Activated CD8-positive, alpha-beta memory T cell treated with anti-CD3 and anti-CD28 coated beads for 1 hour (primary cell): ENCODE measurements at places on chromosomes 16 and 17.

DNA sequence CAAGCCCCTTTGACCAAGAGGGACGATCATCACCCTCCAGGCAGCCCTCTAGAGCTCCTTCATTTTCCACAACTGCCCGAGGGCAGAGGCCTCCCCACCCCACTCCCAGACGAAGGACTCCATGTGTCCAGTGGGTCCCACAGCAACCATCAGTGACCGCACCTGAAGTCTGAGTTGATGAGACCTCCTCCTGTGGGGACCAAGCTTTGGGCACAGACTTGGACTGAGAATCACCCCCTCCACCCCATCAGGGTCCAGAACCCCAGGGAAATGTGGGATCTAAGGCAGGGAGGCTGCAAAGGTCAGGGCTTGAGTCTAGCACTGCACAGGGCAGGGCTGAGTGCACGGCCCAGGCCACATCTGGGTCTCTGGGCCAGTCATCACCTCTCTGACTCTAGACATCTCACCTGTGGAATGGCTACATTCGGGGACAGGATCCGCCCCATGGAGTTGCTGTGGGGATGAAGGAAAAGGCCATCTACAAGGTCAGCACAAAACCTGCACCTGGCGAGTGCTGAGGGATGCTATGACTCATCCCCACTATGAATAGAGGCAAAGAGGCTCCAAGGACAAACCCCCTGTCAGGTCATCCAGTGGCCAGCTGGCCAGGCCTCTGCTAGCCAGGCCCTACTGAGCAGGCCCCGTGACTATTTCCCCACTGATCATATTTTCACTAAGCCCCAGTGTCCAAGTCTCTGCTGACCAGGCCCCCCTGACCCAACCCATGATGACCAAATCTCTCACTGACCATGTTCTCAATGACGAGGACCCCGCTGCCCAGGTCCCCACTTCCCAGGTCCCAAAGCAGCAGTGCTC lies 38.4 kb downstream of the TNFRSF13B start:
- no peak for DNase-seq

DNA sequence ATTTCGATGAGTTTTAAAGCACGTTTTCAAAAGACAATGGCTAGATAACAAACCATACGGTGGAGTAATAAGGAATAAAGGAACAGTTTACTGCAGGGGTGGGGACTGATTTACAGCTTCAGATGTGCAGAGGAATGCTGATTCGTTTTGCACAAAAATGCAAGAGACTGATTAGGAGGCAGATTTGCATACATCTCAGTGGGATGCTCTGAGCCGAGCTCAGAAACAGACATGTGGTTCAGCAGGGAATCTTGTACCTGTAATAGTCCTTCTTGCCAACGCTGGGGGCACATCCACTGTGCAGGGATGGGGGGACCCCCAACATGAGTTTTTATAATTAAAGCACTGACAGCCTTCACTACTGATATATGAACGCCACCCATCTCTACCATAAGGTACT lies 308.0 kb downstream of the GRIN2A start:
- DNase-seq, result no peak

DNA sequence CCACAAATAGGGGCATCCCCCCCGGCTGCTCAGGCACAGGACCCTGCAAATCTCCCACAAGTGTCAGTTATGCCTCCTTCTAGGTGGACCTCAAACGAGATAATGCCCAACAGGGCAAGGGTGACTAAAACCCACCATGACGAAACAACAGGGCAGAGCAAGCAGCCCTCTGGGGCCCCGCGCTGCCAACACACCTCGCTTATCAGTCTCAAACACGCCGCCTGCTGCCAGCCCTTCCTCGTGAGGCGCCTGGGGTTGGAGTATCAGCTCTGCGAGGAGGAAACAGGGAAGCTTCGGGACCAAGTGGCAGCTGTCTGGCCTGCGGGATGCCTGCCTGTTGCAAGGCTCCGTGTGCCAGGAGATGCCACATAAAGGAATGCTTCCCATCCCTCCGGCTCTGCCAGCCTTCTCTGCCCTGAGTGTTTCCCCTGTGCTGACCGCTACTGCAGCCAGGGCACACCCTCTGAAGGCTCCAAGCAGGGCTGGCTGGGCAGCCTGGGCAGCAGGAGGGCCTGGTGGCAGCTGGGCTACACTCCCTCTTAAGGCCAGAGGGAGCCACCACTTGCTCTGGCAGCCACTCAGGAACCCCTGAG lies 2.5 kb downstream of the SMIM5 start:
- DNase-seq, result no peak

DNA sequence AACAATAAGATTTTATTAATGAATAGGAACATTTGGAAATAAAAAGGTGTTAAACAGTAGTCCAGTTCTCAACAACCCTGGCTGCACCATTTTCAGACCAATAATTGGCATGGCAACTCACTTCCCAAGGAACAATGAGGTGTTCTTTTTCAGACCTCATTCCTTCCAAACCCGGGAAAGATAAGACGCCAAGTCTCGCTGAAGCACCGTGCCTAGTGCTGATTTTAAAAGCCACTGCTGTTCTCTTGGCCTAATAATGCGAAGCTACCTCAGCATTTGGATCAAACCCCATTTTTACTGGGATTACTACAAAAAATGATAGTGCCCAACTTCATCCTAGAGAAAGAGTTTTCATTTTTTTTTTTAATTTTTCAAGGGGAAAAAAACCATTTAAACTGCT lies 75.2 kb upstream of the NOL11 start:
- no peak for DNase-seq

DNA sequence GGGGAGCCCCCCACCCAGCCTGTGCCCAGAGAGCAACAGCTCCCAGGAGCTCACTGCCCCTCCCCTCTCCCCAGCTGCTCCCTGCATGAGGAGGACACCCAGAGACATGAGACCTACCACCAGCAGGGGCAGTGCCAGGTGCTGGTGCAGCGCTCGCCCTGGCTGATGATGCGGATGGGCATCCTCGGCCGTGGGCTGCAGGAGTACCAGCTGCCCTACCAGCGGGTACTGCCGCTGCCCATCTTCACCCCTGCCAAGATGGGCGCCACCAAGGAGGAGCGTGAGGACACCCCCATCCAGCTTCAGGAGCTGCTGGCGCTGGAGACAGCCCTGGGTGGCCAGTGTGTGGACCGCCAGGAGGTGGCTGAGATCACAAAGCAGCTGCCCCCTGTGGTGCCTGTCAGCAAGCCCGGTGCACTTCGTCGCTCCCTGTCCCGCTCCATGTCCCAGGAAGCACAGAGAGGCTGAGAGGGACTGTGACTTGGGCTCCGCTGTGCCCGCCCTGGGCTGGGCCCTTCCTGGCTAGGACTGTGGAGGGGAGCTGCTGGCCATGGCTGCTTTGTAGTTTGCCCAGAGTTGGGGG lies 584 bp downstream of the TCAP start:
- no peak for DNase-seq
